ENCODE measurements at places on chromosomes 16 and 17.

DNA sequence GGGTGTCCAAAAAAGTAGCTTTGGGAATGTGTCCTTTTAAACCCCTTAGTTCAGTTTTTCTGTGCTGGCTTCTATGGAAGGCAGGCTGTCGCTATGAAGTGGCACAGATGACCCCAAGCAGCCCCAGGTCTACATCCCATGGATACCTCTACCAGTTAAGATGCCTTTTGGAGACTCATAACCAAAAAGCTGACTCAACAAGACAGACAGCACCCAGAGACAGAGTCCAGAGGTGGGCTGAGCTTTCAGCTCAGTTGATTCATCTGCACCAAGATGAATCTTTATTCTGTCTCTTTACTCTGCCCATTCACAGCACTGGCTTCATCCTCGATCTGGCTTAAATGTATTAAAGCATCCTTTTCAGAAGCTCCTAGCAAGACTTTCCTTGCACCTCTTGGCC lies 29.8 kb upstream of the RBBP6 start:
- DNase-seq: no peak

GRCh38 chr17:50319306-50320004 lies 26.5 kb upstream of the XYLT2 start:
- DNase-seq: no peak

- DNase-seq: no peak
Observed at GRCh38 chr16:89401641-89402445, 88.5 kb downstream of the ANKRD11 start.

DNA sequence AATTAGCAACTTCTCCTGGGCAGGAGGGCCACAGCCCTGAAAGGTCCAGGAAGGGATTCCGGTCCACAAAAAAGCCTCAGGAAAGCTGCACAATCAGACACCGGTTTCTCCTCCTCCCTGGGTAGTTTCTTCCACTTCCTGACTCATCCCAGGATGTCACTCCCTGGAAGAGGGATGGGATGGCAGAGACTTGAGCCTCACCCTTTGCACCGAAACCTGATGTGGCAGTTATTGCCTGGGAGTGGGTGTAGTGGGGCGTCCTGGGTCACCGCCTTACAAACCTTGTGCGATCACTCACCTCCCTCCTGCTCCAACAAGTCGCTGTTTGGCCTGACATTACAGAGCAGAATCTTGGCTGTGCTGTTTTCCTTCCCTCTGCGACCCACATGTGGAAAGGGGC lies 70.8 kb downstream of the LYRM1 start:
- no peak for DNase-seq

GRCh38 chr17:35988164-35988563 lies 1.6 kb upstream of the CCL14 start:
- no peak for DNase-seq

DNA sequence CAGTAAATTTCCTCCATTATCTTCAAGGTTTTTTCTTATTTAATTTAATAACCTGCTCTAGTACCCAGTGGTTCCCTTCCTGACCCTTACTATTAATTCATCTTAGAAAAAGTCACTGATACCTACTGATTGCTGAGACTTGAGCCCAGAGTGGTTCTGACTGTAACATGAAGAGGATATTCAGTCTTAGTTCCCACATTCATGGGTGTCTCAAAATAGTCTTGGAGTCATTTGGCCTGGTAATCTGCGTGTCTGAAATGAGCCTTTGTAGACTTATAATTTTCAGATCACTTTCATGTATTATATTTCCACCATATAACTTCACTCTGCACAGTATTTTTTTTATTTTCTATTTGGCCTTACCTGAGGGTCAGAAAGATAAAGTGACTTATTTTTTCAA lies 732.0 kb upstream of the KIF2B start:
- no peak for DNase-seq

DNA sequence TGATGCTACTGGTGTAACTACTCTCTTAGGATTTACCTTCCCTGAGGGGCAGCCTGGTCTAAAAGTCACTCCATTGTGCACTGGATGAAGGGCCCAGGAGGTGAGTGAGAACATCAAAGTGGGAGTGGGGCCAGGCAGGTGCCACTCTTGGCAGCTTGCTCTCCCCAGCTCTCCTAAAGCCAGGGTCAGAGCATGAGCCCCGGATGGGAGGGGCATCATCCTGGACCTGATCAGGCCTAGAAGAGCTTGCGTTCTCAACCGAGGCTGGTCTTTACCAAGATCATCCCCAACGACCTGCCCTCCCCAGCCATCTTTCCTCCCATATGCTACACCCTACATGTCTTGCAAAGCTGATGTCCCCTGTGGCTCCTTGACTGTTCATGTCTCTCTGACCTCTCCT lies 87.1 kb downstream of the AIPL1 start:
- DNase-seq: no peak

Measured in NCI-H1436 (cell line).